ENCODE measurements at places on chromosomes 6 and 20.

GRCh38 chr20:43605715-43606114 is 15.0 kb downstream of the IFT52 start:
- no peak for DNase-seq

- DNase-seq, result peak; percentile 6
Measured at GRCh38 chr6:7108964-7109836, 1.4 kb downstream of the RREB1 start.

- no peak for DNase-seq
Measured at GRCh38 chr20:48648482-48649051, 179.2 kb downstream of the PREX1 start.

- DNase-seq, result no peak
Measured at GRCh38 chr6:48714699-48715098, 603.7 kb upstream of the PTCHD4 start.

- DNase-seq, result no peak
Measured at GRCh38 chr6:82511546-82511945, 147.9 kb downstream of the TPBG start.

DNA sequence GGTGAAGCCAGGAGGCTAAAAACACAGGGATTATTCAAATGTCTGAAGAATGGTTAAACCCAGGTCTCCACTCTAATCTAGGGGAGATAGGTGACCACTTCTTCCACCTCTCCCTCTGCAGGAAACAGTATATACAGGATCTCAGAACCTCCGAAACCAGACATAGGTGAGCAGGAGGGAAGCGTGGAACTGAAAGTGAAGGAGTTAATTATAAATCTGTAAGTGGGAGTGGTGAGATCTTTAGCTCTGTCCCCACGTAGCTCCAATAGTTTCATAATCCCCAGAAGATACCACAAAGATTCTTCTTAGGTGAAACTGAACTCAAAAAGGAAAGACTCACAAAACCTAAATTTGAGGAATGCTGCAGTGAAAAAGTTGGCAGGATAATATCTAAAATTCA is 76.8 kb downstream of the THEMIS start:
- DNase-seq, result no peak

GRCh38 chr6:37779902-37780628 is 39.5 kb upstream of the ZFAND3 start:
- no peak for DNase-seq

GRCh38 chr20:24587384-24588046 is 118.1 kb downstream of the SYNDIG1 start:
- no peak for DNase-seq

DNA sequence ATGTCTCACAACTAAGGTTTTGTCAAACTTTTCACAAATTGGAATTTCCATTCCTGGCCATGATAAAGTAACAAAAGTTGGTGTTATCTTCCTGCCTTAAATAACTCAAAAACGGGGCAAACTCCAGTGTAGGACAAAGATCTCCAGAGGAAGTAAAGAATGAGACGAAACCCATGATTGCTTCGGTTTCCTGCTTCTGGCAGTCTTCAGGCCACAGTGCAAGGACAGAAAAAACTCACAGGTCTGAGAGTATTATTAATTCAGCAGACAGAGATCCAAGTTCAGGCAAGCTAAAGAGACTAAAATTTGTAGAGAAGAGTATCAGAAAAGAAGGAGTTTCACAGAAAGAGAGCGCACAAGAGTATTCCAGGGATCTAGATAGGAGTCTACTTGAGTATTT is 64.8 kb upstream of the RCAN2 start:
- DNase-seq, result no peak

- no peak for DNase-seq
Measured at GRCh38 chr20:11332381-11332780, 585.3 kb upstream of the BTBD3 start.

GRCh38 chr20:12965870-12966251 is 42.9 kb upstream of the SPTLC3 start:
- no peak for DNase-seq

GRCh38 chr6:6730831-6731230 is 142.3 kb downstream of the LY86 start:
- no peak for DNase-seq

- no peak for DNase-seq
Measured at GRCh38 chr6:157668713-157669112, 154.3 kb upstream of the SNX9 start.

- no peak for DNase-seq
Measured at GRCh38 chr20:22472447-22473100, 111.8 kb downstream of the FOXA2 start.

GRCh38 chr6:39882531-39882899 is 51.7 kb downstream of the MOCS1 start:
- DNase-seq, result no peak

GRCh38 chr20:38169636-38170193 is 4.6 kb upstream of the TGM2 start:
- DNase-seq, result no peak

GRCh38 chr20:10649080-10649796 is 24.6 kb downstream of the JAG1 start:
- DNase-seq, result no peak

- no peak for DNase-seq
Measured at GRCh38 chr20:48192109-48192508, 406.8 kb upstream of the SULF2 start.

DNA sequence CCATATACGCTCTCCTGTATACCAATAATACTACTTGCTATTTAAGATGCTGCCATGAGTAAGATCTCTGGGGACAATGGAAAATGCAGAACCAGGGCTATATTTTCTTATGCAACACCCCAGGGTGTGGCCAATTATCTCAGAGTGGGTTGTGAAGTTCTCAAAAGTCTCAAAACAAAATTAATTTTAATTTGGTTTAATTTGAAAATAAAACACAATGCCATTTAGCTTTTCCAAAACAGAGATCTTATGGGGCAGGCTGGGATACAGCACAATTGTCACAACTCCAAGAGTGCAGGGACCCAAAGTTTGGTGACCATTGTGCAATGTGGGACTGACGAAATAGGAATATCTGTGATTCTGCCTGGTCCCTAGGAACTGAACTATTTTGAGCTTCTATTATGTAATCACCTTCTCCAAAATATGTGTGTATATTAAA is 43.1 kb downstream of the MBOAT1 start:
- no peak for DNase-seq

DNA sequence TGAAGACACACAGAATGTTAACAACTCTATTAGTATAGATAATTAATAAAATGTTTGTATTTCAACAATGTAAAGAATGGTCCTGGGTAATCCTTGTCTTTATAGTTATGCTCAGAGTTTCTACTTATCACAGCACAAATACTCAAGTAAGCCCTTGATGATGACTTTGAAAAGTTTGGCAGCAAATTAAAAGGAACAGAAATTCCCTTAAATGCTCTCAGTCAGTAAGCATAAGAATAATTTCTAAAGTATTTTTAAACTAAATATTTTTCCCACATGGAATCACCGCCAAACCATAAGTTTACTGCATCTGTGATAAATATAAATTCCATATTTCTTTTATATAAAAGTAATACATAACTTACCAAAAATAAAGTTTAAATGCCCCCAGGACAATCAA is 96.1 kb downstream of the COL12A1 start:
- DNase-seq, result no peak

DNA sequence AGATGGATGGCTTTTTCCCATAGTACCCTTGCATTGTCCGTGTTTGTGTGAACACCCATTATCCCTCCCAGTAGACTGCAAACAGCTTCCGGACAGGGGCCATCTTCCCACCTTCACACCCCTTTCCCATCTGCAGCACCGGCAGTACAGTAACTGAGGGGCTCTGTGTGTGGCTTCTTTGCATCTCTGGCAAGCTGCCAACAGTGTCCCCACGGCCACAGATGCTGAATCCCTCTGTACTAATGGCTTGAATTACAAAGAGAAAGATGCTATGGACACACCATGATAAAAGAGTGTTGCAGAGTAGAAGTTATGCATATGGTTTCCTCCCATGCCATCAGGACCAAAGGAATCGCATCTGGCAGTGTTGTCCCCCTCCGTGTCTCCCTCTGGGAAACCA is 101.1 kb upstream of the CDYL start:
- DNase-seq, result no peak

DNA sequence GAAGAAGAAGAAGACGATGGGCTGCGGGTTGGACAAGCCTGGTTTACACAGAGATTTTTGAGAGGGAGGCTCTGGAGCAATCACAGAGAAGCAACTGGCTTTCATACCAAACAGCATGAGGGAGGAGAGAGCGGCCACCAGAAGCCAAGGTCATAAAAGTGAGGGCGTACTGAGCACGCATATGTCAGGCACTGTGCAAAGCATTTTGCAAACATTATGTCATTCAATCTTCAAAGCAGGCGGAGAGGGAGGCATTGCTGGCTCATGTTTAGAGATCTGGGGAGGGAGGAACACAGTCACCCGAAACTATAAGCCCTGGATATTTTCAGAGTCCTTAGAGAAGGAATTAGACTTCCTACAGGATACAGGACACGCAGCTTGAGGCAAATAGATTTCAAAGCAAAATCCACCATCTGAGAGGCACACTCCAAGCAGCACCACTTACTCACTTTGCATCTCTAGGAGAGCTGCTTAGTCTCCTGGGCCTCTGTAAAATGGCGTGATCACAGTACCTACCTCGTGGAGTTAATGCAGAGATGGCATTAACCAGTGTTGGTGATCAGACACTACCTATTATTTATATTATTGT is 24.6 kb downstream of the RAMACL start:
- no peak for DNase-seq

DNA sequence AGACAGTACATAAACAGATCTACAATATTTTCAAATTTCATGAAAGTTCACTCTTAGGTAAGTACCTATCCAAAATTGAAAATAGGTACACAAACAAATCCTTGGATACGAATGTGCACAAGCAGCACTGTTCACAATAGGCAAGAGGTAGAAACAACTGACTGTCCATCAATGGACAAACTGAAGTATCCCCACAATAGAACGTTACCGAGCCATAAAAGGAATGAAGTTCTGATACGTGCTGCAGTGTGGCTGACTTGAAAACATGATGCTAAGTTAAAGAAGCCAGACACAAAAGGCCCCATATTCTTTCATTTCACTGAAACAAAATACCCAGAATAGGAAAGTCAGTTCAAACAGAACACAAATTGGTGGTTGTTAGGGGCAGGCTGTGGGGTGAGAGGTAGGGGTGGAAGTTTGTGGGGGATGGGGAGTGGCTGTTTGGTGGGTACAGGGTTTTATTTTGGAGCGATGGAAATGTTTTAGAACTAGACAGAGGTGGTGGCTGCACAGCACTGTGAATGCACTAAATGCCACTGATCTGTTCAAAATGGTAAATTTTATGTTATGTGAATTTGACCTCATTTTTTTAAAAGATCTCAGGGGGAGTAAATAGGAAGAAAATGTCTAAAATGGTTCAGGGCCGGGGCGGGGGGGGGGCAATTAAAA is 89.5 kb downstream of the ZMYND8 start:
- no peak for DNase-seq

DNA sequence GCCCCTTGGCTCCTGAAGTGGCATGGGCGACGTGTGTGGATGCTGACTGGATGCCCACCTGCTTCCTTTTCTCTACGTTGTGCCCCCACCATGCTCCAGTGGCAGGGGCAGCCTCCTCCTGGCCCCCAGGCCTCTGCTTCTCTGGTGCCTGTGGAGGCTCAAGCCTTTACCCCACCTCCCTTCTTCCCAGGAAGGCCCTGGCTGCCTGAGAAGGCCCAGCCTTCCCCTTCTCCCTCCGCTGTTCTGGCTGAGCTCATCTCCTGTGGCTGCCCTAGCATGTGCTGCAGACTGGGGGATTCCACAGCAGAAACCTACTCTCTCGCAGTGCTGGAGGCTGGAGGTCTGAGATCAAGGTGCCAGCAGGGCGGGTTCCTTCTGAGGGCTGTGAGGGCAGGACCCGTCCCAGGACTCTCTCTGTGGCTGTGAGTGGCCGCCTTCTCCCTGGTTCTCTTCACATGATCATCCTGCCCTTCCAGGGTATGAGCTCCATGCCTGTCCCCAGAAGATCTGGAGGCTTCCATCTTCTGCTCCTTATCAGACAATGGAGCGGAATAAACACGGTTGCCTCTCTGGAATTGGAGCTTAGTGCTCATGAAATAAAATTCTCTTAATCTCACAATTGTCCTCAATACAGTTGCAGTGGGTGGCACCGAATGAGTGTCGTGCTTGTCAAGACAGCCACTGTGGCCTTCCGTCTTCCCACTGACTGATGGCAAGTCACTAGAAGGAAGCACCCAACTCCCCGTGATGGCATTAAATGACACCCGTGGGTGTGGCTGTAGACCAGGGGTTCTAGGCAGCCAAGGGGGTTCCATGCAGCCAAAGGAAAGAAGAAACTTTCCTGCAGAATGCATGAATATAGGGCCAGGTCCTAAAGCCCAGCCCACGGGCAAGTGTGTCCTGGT is 25.1 kb downstream of the PHACTR3 start:
- no peak for DNase-seq

DNA sequence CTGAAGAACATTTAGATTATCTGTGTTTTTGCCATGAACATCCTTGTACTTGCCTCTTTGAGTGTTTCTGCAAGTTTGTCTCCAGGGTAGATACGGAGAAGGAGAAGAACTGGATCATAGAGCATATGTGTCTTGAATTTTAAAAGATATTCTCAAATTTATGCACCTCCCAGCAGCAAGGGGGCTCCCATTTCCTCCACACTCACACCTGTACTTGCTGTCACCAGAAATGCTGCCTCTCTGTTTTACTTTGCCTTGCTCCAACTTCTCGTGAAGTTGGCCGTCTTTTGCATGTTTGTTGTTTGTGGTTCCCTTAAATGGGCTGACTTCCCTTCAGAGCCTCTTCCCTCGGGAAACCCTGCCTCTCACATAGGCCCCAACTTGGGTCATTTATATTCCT is 171.0 kb downstream of the TFAP2C start:
- no peak for DNase-seq

GRCh38 chr6:70152786-70153185 is 150.1 kb downstream of the COL9A1 start:
- DNase-seq, result no peak

- DNase-seq, result no peak
Measured at GRCh38 chr6:163485388-163485851, 70.9 kb downstream of the QKI start.

- no peak for DNase-seq
Measured at GRCh38 chr6:73325656-73326055, 28.4 kb downstream of the DPPA5 start.

DNA sequence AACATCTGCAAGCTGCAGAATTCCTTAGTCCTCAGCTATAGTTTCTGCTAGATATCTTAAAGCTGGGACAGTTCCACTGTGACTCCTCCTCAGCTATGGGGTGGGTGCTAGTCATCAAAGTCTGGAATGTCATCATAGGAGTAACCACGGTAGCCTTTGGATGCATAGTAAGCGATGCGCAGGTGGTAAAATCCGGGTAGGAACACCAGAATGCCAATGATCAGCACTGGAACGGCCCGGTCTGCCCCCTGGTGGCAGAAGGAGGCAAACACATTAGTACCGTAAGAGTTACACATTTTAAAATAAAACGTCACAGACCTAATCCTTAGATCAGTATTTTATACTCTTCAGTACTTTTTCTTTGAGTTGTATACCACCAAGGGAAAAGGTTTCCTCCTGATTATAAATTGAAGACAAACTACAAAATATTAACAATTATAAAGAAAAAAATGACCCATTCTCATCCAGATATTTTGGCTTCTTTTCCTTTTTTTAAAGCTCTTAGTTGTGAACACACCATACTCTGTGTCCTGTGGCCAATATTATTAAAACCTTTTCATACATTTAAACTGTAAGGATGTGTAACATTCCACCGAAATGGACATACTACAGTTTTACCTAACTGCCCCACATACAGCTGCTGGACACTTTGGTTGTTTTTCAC is 18.9 kb downstream of the PCNA start:
- peak; percentile 56 for DNase-seq
